ENCODE measurements at places on chromosomes 13 and 19.

DNA sequence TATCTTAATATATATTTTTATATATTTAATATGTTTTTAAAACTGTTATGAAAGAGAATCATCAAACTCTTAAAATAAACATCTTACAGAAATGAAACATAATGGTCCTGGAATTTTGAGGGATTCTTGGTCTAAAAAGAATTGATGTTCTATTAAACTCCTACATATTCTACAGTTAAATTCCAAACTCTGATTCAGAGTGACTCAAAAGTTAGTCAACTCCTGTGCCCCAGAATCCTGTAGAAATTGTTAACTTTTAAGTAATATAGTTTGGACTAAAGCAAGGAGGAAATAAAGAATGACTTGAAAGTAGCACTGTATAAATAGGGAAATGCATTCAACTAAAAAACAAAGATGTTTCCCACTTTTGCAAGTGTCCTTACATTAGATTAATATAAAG lies 47.7 kb downstream of the FNDC3A start:
- no peak for DNase-seq

- DNase-seq, result no peak
These were observed 1405.1 kb downstream of the PCDH9 start for GRCh38 chr13:65825039-65825438.

DNA sequence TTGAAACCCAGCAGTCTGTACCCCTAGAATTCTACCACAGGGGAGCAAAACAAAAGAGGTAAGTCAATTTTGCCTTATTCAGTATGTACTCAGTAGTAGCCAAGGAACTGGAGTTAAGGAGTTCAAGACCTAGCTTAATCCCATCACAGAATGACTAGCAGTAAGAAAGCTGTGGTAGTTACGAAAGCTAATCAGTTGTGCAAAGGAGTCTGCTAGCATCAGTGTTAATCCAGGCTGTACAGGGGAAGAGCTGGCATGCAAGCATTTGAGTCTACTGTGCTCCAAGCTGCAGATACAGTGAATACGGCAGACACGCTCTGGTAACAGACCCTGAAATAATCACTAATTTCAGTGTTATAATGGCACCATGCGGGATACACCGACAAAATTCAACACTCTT lies 4.7 kb downstream of the DNMT1 start:
- DNase-seq, result no peak

DNA sequence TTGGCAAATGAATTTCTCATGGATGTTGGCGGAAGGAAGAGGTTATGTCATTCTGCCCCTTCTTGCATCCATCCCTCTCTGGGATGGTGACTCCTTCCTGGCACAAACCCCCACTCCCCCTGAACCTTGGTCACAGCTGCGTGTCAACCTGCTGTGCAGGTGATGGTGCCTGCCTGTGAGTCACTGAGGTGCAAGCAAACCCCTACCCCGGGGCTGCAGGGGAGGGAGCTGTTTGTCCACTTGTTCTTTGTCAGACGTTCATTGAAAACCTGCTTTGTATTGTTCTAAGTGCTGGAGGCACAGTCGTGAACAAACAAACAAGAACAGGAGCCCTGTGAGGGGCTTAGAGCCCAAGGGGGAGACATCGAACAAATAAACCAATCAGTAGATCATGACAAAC lies 2.0 kb upstream of the GAPDHS start:
- DNase-seq, result no peak

DNA sequence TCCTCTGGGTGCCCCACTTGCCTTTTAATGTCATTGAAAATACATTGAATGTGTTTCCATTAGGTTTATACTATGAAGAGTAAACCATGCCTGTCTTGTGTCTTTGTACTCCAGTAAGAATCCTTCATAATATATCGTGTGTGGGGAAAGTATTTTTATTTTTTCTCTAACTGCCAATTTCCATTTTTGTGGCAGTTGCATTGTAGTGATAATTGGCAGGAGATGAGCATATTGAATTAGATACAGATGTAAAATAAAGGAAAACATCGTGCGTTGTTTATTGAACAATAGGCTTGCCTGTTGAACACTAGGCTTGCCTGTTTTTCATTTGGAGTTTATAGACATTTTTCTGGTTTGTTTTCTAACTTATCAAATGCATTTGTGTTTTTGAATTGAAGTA lies 218.8 kb downstream of the NBEA start:
- no peak for DNase-seq

DNA sequence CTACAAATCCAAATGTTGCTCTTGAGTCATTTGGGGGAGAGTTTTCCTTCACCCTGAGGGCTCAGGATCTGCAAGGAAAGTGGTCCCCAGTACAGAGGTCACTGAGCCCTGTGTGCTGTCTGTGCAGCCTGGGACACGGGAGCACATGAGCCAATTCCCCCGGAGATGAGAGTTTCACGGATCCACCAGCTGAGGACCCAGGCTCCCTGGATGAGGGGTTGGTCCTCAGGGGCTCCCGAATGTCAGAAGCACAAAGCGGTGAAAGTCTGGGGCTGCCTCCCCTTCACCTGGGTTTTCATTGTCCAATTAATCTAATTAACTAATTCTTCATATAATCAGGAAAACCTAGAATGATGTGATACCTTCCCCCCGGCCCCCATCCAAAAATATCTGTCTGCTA lies 13.6 kb upstream of the LILRB2 start:
- DNase-seq, result no peak

DNA sequence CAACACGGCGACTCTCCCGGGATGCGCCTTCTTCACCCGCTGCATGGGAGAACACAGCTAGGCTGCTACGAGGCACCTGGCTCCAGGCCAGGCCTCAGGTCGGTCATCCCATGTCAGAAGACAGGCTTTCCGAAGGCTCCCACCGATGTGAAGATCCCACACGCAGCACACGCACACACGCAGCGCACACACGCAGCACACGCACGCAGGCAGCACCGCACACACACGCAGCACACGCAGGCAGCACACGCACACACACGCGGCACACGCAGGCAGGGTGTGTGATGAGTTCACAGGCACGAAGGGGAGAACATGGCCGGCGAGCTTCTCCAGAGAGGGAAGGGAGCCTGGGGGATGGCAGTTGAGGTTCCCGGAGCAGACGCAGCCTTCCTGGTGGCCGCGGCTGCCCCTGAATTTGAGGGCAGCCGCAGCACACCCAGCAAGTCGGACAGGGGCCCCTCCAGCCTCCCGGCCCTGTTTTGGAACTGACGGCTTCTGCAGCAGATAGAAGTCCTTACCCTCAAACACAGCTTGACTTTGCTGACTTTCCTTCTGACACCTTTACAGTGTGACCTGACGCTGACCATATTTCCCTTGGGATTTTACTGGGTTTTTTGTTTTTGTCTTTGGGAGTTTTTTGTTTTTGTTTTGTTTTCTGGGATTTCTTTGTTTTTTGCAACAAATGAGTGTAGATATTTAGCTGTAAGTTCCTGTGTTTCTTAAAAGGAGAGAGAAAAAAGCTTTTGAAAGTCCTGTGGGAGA lies 55.9 kb downstream of the RASA3 start:
- no peak for DNase-seq

DNA sequence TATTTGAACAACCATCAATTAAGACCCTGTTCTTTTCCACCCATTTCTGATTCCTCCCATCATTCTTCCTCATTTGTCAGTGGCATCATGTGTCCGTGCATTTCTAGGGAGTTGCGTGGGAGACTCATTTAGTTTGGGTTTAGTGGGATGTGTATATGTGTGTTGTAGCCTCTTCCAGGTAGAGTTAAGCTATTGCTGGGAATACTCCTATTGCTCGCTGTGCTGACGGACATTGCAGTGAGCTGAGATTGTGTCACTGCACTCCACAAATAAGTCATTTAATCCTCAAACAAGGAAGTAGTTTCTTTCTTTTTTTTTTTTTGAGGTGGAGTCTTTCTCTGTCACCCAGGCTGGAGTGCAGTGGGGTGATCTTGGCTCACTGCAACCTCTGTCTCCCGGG lies 42.2 kb upstream of the RCBTB2 start:
- DNase-seq, result no peak

DNA sequence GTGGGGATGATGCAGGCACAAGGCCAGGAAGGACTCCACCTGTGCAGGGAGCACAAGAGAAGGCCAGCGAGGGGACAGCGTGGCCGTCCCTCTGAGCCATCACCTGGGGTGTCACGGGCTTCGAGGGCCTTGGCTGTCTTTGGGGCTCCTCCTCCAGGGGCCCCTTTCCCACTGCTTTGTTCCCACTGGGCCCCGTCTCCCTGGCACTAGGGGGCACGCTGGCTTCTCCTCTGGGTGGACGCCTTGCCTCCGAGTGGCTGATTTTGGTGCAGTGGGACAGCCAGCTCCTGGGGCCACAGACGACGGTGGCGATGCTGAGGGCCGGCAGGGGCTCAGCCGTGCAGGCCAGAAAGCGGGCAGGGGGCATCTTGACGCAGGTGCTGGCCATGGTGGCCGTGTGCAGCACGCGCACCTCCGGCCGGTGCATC lies 43.2 kb upstream of the GRTP1 start:
- DNase-seq, result no peak

DNA sequence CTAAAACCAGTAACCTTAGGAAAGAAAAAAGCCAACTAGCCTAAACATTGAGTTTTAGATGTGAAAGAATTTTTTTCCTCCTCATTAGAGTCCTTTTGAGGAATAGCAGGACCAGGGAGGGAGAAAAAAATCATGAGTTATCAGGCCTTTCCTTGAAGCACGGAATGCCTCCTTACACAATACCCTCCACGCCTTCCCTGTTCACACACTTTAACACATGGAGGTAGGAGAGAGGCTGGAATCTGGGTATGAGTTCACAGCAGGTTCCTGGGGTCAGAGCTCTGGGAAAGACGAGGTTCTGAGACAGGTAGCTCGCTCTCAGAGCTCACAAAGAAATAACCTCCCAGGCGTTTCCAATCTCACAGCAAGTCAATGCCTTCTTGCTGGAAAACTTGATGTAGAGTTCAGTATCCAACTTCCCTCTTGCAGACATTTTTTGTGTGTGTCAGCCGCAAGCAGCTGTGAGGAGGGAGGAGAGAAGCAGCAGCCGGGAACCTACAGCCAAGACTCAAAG lies 716 bp downstream of the ZNF573 start:
- no peak for DNase-seq

GRCh38 chr19:54023191-54023590 lies 31.8 kb downstream of the CACNG6 start:
- no peak for DNase-seq

GRCh38 chr13:84659359-84659661 lies 777.0 kb upstream of the SLITRK1 start:
- no peak for DNase-seq

- DNase-seq, result no peak
These were observed 130.2 kb downstream of the FGF9 start for GRCh38 chr13:21800837-21801616.

- no peak for DNase-seq
These were observed 97.3 kb downstream of the GGACT start for GRCh38 chr13:100491164-100491842.

GRCh38 chr13:27969082-27969865 lies at the start of gene CDX2:
Gene CDX2, minus strand, starts transcription at chr13:27969315. Its CDS starts 309 bp downstream, at chr13:27969006.
- DNase-seq, result no peak

DNA sequence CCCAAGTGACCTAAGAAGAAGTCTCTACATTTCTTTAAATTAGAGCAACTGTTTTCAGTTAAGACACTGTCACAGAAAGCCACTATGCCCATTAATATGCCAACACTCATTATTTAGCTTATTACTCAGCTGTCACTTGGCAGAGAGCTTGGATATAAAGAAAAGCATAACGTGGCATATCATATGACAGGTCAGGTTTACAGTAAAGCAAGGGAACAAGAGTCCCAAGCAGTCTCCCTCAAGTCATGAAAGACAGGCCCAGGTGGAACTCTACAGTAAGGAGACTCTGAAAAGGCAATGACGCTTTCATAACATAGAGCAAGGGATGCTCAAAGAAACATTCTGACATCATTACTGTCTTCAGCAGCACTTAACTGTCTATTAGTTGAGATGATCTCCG lies 6.3 kb downstream of the LHFPL6 start:
- no peak for DNase-seq

GRCh38 chr19:2683430-2684003 lies 19.0 kb downstream of the GNG7 start:
- no peak for DNase-seq

DNA sequence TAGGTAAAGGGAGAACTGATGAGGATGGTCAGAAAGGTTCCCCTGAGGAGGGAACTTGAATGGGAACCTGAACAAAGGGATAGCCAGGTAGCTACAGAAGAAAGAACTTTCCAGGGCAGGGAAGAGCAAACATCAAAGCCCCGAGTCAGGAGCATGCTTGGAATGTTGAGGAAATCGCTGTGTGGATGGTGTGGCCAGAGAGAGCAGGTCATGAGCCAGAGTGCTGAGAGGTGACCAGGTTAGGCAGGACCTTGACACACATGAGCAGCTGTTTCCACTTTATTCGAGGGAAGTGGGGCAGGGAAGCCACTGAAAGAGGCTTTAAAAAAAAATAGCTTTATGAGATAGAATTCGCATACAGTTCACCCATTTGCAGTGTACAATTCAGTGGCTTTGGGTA lies 4.4 kb downstream of the RAB8A start:
- DNase-seq, result no peak

GRCh38 chr19:19115954-19116353 lies 22.3 kb downstream of the TMEM161A start:
- DNase-seq, result no peak

GRCh38 chr13:36882829-36883390 lies 37.1 kb downstream of the SMAD9 start:
- DNase-seq, result no peak

- no peak for DNase-seq
These were observed 41.6 kb downstream of the NDFIP2 start for GRCh38 chr13:79522583-79522982.

- no peak for DNase-seq
These were observed 3.7 kb downstream of the KLK10 start for GRCh38 chr19:51015691-51016267.

DNA sequence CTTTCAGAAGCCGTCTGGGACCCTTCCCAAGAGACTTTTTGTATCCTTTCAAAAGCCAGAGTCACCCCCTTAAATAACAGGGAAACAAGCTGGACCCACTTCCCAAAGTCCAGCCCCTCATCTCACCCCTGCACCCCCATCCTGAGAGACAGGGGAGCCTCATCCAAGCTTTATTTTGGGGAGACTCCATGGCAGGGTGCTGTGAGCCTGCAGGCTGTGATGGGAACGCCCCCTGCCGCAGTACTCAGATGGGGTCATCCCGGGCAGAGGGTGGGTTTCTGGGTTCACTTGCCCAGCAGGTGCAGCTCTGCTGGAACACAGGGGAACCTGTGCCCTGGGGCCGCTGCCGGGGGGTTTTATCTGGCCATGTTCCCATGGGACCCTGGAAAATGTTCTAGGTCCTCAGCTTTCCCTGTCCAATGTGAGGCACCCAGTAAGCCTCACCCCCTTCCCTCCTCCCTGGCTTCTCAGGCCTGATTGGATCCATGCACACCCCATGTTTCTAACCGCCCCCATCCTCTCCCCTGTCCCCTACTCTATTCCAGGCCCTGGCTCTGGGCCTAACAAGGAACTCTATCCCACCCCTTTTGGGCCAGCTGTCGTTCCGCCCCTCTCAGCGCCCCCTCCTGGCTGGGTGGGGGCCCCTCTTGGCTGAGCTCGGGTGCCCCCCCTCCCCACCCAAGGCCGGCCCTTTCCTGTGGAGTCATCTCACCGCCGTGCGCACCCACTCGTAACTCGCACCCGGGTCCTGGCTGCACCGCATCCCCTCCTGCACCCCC lies 1.0 kb downstream of the HIF3A start:
- DNase-seq, result no peak

All from cortex of kidney (tissue), 1 donor.